Jurkat, Clone E6-1 (cell line): ENCODE measurements at places on chromosomes 1 and 21.
A peak's percentile ranks its signal among the peaks of the same experiment; 100 is the strongest.

GRCh38 chr1:230861489-230861888, 6.8 kb downstream of the C1orf198 start:
- no peak for DNase-seq

GRCh38 chr21:39105341-39105765, 77.9 kb downstream of the PSMG1 start:
- no peak for DNase-seq

GRCh38 chr1:20164694-20165202, 21.1 kb upstream of the UBXN10 start:
- DNase-seq = no peak

- no peak for DNase-seq
These were observed 53.9 kb upstream of the RBM15 start for GRCh38 chr1:110285316-110285715.

DNA sequence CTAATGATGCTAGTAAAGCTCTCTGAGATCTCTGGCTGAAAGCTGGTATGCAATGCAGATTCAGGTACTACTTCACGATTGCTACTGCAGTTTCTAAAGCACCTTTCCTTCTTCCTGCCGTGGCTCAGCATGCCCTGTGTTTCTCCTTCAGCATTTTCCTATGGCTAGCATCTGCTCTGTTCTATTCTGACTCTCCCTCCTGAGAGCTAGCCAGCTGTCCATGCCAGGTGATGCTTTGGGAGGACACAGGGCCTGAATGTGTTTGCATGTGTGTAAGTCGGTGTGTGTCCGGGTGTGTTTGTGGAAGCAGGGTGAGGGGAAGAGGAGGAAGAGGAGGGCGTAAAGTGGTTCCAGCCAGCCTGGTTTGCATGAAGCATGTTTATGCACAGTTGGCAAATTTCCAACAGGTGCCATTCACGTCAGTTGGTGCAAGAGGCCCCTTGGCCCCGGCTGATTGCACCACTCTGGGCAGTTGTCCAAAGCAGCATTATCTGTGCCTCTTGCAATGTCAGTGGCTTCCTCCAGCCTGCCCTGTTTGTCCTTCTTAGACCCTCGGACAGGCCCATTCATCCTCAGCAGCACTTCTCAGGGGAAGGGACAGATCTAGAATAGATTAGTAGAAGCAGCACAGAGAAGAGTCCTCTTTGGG, 433.3 kb downstream of the DISC1 start:
- no peak for DNase-seq

DNA sequence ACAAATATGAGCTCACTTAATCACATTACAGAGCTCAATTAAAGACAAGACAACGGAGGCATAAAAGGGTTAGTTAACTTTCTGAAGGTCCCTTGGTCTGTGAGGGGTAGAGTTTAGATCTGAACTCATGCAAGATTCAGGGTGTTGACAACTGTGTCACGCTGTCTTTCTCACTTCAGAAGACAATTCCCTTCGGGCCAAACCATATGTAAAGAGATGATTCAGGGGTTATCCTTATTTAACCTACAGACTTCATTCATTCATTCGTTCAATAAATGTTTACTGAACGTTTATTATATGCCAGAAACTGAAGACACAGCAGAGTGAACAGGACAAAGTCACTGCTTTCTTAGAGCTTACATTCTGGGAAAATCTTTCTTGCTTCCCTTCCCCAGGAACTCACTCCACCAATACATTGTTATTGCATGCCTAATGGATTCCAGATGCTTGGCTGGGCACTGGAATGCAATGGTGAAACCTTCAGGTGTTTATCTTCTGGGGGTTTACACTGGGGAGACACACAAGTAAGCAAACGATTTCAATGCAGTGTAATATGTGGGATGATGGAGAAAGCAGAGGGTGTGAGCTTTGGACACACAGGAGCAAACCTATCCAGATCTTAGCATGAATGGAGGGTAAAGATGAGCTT, 6.4 kb downstream of the XCL1 start:
- no peak for DNase-seq

DNA sequence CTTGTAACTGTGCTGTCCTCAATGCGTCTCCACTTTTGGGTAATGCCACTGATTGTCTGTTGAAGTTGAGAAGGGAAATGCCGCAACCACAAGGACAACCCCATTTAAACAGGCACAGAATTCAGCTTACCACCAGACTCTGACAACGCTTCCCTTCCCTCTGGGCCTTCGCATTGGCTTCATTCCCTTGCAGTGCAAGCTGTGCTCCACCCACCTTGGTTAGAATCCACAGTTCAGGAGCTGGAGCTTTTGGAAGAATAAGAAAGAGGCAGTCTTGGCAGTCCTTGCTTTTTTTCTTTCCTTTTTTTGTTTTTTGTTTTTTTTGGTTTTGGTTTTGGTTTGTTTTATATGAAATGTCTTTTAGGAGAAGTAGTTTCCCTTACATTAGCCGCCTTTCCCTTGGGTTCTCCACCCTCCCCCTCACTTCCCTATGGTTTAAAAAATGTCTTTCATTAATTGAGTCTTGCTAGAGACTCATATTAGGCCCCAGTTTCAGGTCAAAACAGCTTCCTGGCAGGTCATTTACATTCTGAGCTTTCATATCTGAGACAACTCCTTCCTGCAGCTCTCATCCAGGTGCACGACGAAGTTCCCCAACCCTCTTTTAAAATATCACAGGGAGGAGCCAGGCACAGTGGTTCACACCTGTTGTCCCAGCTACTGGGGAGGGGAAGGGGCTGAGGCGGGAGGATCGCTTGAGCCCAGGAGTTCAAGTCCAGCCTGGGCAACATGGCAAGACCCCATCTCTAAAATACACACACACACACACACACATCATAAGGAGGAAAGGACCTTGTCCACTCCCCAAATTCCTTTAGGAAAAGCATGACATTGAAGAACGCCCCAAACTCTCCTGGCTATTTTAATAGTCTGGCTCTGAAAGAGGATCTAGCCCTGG, 20.7 kb upstream of the LAX1 start:
- peak; percentile 73 for DNase-seq

DNA sequence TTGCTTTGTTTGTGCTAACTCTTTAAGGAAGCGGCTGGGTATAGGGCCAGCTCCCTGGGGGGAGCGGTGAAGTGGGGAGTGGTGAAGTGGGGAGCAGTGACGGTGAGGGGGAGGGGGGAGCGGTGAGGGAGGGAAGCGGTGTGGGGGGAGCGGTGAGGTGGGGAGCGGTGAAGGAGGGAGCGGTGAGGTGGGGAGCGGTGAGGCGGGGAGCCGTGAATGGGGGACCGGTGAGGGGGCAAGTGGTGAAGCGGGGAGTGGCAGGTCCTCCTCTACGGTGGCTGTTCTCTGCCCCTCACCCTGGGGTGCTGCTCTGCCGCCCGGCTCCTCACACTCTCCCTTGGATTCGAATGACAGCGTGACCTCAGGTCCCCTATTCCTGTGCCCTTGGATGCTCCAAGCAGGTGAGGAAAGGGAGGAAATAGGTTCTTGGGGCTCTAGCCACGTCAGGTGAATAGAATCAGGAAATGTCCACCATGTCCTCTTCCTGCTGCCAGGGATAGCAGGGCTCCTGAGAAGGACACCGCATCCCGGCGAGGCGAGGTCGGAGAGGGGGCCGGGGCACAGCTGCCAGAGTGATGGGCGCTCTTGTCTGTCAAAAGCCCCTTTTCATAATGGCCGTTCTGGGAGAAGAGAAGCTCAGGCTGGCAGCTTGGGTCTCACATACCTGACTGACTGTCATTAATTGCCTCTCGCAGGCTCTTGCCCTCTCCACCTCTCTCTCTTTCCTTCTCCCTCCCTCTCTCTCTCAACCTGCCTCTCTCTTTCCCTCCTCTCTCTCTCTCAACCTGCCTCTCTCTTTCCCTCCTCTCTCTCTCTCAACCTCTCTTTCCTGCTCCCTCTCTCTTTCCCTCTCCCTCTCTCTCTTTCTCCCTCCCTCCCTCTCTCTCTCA, 134.2 kb downstream of the PGBD5 start:
- no peak for DNase-seq

- DNase-seq = peak; percentile 38
These were observed 75.7 kb upstream of the PKN2 start for GRCh38 chr1:88608139-88608943.

DNA sequence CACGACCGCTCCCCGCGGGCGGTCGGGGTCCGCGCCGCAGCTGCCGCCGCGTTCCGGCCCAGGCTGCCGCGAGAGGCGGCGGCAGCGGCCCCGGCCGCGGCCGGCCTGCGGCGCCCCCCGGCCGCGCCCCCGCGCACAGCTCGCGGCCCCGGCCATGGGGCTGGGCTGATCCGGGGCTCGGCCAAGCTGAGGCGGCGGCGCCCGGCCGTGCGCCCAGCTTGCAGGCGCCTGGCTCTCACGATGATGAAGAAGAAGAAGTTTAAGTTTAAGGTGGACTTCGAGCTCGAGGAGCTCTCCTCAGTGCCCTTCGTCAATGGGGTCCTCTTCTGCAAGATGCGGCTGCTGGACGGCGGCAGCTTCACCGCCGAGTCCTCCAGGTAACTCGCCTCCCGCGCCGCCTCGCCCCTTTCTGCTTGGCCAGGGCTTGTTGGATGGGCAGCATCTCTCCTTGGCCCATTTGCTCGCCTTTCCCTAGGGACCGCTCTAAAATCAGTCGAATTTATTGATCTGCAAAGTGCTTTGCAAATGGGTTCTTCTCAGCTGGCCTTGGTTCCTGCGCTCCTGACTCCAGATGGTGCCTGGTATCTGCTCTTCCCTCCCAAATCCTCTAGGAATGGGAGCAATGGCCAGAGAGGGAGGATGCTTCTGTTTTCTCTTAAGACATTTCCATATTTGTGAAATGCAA, 431 bp downstream of the EEIG2 start:
- no peak for DNase-seq

DNA sequence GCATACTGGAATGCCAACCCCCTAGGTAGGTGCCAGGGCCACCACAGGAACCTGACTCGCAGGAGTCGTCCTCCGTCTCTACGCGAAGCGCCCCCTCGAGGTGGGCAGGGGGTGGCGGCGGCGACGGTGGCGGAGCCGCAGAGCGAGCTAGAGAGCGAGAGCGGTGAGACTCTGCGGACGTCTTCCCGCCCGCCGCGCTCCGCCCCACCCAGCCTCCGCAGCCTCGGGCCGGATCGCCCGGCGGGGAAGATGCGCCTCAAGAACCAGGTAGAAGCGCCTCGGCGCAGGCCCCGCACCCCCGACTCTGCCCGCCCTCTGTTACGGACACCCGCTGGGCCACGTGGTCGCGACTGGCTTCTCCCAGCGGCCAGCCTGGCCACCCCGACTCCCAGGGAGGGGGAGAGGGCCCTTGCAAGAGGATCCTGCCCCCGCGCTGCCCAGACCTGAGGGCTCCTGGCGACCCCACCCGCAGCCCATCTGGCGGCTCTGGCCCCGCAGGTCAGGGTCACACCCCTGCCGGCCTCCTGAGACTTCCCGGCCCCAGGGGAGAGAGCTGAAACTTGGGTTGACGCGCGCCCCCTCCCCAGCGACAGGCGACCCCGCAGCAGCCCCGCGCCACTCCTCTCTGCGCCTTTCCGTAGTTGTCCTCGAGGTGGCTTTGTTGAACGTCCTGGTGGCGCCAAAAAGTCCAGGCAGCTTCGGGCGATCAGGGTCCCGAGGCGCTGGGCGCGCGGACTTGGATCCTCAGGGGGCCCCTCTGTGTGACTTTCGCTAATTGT, 24.4 kb upstream of the AGBL4 start:
- DNase-seq = no peak

DNA sequence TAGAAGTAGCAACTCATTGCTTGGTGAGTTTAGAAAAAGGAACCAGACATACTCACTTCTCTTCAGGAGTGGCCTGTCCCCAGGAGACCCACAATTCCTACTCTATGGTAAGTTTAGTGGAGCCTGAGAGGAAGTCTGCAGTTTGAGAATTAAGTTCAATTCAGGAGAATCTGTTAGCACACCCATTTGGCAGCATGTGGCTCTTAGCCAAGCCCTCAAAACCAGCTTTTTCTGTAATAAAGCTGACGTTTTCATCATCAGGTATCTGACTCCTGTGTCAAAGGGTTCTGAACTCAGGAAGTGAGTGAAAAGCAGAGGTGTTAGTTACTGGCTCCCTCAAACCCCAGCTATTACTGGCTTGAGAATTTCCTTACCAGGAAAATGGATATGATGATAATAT, 20.4 kb upstream of the RGS16 start:
- DNase-seq = no peak

DNA sequence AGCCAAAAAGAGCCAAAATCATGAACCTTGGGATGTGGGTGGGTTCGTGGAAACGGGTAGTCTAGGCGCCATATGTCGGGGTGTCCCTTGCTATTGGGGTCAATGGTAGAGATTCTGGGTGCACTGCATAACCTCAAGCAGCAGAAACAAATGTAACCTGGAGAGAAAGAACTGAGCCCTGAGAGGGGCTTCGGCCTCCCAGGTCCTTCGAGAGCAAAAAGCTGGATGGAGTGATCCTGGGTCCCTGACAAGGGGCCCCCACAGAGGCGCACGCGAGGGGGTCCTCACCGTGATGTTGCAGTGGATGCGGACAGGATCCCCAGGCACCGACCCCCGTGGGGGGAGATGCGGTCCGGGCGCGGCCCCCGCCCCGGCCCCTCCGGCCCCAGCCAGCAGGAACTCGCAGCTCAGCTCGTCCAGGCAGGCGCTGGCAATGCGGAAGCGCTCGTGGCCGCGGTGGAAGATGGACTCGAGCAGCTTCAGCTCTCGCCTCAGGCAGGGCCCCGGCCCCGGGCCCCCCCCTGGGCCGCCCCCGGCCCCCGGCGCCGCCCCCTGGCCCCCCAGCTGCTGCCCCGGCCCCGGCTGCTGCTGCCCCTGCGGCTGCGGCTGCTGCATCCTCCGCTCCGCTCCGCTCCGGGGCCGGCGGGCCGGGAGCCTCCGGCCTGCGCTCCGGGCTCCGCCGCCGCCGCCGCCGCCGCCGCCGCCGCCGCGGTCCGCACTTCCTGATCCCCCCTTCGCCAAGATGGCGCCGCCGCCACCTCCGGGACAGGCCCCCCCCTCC, at the start of gene UBE2Q1:
TSS of gene UBE2Q1 (minus strand) at position 724 of the 781 bp plus-strand sequence. CDS start at position 615, 109 bp downstream.
- DNase-seq = no peak

DNA sequence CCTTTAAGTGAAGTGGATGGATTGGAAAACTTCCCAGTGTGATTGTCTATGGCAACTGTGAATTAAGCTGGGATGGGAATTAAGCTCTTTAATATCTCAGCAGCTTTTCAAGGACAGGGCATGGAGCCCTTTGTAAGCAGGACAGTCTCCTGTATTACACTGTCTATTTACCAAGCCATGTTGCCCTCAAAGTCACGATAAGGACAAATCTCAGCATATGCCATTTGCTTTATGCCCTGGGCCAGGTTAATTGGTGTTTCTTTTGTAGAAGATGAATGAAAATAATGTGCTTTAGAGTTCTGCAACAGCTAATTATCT, 17.6 kb downstream of the UTP25 start:
- DNase-seq = no peak

GRCh38 chr1:221939607-221940006, 197.7 kb upstream of the DUSP10 start:
- DNase-seq = peak; percentile 30

DNA sequence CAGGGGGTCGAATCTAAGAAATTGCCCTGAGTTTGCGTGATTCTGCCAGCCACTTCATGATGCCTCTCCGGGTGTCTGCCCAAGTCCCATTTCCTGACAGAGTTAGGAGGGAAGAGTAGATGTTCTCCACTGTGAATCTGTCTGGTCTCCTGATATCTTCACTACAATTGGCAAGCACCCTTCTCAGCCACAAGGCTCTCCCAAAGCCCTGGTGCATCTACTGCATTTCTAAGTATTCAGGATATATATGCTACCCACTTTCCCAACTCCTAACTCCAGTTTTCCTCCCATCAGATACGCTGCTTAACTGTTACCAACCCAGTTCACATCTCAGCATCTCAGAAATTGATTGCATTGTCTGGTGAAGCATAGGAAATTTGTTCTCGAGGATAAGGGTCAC, 25.9 kb upstream of the OVAAL start:
- no peak for DNase-seq

- DNase-seq = no peak
These were observed 17.9 kb downstream of the EPRS1 start for GRCh38 chr1:220028346-220028895.
